Vagina (tissue), 2 donors: ENCODE measurements at places on chromosomes 2 and 18.

DNA sequence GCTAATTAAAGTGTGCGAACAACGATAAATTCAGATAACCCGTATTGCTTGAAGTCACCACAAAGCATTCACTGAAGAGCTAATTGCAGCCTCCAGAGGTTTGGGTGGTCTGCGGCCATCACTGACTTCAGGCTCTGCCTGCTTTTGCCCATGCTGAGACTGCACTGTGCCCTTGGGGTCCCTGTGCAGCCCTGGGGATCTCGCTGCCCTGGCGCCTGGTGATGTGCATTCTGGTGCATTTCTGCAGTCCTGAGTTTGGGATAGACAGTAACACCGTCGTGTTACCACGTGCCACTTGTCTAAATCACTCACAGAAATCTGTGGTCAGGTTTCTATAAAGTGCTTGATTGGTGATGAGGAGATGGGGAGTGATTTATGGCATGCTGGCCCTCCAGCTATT, 27.6 kb downstream of the LDLRAD4 start:
- DNase-seq = no peak

- DNase-seq = no peak
Measured at GRCh38 chr2:200136655-200137054, 169.8 kb upstream of the SPATS2L start.

GRCh38 chr18:4658804-4659203, 203.7 kb upstream of the DLGAP1 start:
- DNase-seq = no peak

DNA sequence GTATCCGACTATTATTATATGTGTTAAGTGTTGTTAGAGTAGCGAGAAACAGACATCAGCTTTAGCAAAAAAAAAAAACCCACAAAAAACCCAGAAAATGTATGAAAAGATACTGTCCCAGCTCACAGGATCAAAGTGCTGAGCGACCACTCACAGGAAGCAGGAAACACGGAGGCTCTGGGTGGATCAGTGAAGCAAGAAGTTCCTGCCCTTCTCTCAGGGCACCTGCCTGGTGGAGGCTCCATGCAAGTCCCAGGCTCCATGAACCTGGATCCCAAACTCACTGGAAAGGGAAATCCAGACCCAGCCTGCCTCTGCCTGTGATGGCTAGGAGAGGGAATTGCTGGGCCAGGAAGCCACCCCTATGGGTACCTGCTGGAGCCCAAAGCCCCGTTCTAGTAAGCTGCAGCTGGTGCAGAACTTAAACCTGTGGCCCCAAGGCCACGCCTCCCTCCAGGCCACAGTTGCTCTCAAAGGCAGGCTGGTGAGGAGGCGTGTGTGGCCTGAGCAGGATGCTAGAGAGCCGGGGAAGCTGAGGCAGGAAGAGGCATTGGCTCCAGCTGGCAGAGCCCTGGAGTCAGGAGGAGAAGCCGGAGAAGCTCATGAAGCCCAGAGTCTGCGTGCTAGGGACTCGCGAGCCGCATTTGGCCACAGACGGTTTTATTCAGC, 63.5 kb upstream of the TAF1B start:
- no peak for DNase-seq

DNA sequence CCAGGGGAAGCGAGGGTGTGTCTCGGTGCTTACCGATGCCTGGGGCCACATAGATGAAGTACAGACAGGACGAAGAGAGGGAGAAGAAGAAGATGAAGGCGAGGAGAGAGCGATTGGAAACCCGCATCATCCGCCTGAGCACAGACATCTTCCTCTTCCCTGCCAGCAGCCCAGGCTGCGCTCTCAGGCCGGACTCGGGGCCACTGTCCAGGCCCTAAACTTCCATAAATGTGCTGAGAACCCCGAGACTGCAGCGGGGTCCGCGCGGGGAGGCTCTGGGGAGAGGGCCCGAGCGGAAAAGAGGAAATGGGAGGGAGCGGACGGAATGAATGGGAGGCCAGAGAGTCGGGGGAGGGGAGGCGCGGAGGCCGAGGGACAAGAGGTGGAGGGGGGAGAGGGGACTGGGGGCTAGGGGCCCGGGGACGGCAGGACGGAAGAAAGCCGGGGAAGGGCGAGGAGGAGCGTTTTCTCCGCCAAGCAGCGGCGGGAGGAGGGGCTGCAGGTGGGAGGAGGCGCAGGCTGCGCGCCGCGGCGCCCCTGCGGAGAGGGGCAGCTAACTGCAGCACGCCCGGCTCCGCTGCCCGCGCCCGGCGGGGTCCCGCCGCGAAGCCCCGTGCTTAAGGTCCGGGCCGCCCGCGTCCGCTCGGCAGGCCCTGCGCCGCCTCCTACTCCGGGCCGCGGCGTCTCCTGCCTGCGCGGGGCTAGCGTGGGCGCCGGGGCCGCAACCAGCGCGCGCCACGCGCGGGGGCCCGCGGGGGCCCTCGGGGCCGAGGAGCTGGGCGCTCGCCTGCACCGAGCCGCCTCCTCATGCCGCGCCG, at the start of gene B4GALT6:
B4GALT6 (minus strand) TSS at position 303 of the 818 bp plus-strand sequence; CDS start at position 148, 155 bp downstream.
- no peak for DNase-seq

DNA sequence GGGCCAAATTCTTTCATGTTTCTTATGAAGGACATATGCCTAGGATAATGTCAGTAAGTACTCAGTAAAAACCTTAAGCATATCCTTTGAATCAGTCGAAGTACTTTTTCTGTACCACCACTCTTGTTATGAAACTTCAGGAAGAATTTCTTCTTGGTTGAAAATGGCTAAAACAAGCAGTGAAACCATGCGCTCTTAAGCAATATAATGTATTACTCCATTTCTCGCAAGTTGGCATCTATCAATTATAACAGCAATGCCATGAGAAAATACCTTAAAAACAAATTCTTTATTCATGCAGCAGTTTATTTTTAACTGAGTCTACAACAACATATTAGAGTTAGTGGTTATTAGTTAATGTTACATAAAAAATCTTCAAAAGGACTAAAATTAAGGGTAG, 41.0 kb downstream of the SLC66A3 start:
- DNase-seq = no peak

GRCh38 chr2:98252038-98252773, 94.0 kb upstream of the CNGA3 start:
- no peak for DNase-seq
